A549 treated with GW870086 at 1 μM for 4 hours (cell line): ENCODE measurements at places on chromosomes 13 and 19. TPM values are rescaled to one million over a fixed set of nuclear protein-coding genes. Genes with fewer than 3 reads are reported as not detected.

The KIR3DL2 gene
- total RNA-seq: not detected in 5 replicates

The KLK5 gene
- total RNA-seq: 0.09 TPM in 1 of 5 replicates, not detected in the others

The STAP2 gene
- not detected in 5 replicates for total RNA-seq

The URAD gene
- not detected in 5 replicates for total RNA-seq

The MADCAM1 gene
- total RNA-seq: 0.14 to 0.40 TPM (median 0.33 TPM) in 5 replicates
